Hematopoietic multipotent progenitor cell treated with erythropoietin and hydrocortisone succinate and interleukin-3 and kit ligand, for 8 days (in vitro differentiated cells): ENCODE measurements at places on chromosomes 11 and 22.

GRCh38 chr11:131391176-131391575, 20.8 kb downstream of the NTM start:
- no peak for DNase-seq

- no peak for DNase-seq
These were observed 79.9 kb upstream of the BARX2 start for GRCh38 chr11:129295746-129296145.

DNA sequence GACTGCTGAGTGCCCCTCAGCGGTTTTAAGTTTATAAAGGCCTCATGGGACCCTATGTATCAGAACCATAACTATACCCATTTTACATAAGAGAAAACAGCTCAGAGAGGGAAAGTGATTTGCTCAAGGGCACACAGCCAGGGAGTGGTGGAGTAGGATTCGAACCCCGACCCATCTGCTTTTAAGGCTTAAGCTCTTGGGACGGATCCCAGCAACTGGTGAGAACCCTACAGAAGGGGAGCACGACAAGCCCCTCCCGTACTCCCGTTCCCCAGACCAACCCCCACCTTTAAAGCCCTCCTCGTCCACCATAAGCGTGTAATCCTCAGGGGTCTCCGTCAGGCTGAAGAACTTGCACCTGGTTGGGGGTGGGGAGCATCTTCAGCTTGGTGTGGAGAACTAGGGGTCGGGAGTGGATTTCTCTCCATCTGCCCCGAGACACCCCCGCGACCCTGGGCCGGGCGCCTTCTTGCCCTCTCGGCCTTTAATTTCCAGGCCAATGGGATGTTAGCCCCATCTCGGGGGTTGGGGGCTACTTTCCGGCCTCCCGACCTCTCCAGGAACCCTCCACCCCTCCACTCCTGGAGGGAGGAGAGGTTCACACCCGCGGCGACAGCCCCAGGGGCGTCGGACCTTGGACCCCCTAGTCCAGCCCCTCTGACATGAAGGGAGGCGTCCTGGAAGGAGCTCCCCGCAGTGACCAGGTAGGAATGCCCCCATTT, 725 bp downstream of the CASTOR1 start:
- DNase-seq = no peak

DNA sequence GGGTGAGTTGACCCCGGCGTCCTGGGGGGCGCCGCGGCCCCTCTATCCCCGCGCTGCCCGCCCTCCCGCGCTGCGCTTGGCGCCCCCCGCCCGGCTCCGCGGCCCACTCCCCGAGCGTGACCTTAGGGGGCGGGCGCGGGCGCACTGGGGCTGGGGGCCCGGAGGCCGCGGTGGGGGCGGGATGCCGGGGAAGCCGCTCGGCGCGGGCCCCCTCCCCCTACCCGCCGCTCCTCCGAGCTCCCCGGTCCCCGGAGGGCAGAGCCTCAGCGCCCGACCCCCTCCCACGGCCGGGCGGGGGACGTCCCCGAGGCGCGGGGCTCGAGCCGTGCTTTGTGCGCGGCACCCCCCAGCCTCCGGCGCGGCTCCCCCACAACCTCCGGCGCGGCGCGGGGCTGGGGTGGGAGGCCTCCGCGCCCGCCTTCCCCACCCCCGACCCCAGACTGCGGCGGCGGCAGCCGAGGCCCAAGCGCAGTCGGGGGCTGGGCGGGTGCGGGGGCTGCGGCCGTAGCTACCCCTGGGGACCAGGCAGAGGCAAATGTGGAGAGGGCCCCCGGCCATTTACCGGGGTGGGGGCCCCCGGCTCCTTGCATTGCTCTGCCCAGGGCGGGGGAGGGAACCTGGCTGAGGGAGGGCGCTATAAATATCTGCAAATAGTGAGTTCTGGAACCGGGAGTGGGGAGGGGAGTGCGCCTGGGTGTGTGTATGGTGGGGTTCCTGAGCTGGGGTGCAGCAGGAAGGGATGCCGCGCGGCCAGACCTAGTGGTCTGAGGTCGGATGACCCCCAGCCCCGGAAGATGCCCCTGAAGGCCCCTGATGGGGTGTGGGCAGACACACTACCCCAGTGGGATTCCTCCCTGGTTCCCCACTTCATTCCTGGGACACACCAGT, 988 bp downstream of the MGAT3 start:
- DNase-seq = no peak

DNA sequence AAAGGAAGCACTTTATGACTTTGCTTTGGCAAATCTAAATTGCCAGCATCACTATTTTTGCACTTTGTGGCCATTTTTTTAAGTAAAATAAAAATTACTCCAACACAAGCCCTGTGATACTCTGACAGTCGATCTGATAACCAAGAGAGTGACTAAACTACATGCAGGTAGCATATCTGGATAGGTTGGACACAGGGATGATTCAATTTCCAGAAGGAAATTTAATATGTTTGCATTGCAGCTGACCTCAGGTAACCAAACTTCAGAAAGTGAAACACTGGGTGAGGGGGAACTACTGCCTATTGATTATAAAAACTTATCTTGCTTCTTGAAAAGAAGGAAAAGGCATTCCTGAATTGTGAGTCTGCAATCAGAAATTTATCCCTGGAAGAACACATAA, 13.9 kb downstream of the OR5B3 start:
- no peak for DNase-seq

DNA sequence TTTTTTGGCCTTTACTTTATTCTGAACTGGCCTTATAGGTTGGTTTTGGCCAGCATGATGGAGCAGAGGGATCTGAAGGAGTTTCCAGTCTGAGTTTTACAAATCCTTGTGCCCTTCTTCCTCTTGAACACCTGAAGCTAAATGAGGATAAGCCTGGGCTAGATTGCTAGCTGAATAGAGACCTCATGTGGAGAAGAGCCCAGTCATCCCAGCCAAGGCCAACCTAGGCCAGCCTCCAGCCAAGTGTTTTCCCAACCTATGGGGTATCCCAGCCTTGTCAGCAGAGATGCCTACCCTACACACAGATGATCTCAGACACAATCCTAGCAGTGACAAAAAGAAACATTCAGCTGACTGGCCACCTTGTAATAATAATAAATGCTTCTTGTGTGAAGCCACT, 966 bp upstream of the CASP12 start:
- no peak for DNase-seq

GRCh38 chr11:45930951-45931570, 8.6 kb downstream of the LARGE2 start:
- DNase-seq = no peak

DNA sequence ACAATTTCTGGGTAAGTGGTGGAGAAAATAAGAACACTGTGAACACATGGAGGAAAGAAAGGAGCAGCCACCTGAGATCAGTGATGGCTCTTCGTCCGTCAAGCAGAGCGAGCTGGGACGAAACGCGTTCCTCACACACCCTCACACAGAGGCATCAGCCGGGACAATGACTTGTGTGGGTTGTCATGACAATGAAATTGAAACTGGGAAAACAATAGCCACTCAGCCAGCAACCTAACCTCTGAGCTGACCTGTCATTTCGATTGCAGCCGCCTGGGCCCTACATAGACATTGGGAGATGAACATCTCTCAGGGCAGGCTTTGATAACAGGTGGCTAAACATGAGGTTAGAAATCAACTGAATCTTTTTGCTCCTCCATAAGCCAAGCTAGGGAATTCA, 51.3 kb downstream of the TRIM29 start:
- DNase-seq = no peak
